ENCODE measurements at places on chromosomes 2 and 18.

- DNase-seq, result peak; percentile 64
Measured at GRCh38 chr18:13136904-13137669, 81.5 kb upstream of the LDLRAD4 start.

DNA sequence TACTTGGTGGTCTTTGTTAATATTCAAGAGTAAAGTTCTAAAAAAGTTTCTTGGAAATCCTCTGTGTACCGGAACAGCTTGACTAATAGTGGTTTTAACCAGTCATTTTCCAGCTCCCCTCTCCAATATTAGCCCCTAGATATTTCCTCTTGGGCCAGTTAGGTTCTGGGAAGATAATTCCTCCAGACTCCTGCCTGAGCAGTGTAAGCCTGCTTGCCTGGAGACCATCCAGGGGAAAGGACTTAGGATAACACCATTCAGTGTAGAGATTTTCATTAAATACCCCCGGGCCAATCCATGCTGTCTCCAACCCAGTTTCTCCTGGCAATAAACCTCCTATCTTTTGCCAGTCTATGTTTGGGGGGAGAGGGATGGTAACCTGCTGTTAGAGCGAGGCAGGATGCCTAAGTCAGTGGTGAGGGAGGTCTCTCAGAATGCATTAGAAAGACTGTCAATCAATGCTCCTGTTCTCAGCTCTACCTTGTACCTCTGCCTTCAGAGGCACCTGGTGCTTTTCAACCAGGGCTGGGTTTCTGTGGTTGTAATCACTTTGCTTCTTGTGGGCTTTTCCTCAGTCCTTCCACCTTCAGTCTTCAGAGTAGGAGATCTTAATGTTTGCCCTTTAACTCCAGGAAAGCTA, 186.4 kb downstream of the RNF152 start:
- DNase-seq, result no peak

DNA sequence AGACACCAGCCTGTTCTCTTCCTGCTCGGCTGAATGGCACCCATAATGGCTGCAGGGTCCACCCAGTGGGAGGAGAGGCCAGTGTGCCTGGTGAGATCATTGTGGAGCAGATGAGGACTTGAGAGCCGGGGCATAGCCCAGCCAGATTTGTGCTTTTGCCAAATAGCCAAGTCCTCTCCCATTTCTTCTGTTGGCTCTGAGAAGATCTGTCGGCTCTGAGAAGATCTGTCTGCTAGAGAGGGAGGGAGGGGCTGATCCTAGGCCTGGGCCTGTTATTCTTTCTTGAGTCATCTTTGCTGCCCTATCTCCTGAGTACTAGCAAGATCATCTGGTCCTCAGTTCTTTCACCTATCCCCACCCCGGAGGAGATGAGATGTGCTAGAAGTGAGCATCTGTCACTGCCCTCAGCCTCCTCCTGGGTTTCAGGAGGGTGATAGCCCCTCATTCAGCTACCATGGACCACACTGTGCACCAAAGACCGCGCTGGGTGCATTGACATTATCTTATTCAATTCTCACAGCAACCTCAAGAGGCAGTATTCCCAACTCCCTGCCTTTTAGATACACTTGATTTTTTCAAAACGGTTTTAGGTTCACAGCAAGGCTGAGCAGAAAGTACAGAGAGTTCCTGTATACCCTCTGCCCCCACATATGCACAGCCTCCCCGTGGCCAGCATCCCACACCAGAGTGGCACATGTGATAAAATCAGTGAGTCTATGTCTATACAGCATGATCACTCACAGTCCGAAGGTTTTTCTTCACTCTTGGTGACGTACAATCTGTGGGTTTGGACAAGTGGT, 98.6 kb downstream of the CAPN13 start:
- no peak for DNase-seq

DNA sequence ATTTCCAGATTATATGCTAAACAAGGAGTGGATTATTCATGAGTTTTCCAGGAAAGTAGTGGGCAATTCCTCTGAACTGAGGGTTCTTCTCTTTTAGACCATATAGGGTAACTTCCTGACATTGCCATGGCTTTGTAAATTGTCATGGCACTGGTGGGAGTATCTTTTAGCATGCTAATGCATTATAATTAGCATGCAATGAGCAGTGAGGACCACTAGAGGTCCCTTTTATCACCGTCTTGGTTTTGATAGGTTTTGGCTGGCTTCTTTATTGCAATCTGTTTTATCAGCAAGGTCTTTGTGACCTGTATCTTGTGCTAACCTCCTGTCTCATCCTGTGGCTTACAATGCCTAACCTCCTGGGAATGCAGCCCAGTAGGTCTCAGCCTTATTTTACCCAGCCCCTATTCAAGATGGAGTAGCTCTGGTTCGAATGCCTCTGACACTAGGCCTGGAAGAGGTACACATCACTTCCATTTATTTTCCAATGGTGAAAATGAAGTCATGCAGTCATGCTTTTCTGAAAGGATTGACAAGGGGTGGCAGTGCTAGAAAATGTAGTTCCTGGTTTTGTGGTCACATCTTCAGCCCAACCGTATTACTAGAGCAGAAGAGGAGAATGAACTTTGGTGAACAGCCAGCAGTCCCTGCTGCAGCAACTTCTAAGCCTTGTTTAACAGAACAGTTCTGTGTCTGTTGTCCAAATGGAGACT, 26.6 kb upstream of the ITGA4 start:
- DNase-seq, result no peak

DNA sequence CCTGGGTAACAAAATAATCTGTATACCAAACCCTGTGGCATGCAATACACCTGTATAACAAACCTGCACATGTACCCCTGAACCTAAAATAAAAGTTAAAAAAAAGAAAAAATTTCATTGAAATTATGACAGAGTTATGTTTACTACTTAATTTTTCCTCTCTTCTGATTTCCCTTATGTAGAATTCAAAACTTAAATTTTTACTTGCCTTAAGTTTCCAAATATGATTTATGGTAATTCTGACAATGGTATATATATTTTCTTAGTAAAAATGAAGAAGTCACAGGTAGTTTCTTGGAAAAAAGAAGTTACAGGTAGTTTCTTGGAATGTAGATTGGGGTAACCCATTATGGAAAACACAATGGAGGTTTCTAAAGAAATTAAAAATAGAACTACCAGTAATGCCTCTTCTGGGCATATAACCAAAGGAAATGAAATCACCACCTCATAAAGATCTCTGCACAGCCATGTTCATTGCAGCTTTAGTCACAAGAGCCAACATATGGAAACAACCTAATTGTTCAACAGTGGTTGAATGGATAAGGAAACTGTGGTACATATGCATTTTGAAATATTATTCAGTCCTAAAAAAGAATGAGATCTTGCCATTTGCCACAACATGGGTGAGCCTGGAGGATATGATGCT, 164.9 kb downstream of the BABAM2 start:
- DNase-seq, result no peak

DNA sequence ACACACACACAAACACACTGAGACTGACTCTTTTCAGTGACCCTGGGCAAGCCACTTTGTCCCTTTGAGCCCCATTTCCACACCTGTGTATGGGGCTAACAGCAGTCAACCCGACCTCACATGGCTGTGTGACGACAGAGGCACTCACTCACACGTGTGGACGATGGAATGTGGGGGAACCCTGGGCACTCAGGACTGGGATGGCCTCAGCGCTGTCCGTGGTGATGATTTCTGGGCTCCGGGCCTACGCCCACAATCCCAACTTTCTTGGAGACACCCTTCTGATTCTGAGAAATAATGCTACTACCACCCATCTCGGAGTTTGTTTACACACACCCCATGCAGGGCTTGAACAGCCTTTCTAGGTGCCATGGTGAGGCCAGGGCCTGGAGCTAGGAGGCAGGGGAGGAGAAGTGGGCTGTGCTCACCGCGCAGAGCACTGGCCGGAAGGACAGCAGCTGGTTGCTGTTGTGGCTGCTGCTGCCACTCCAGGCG, 1.5 kb downstream of the CRYBA2 start:
- DNase-seq, result no peak

GRCh38 chr2:235793163-235793752, 299.4 kb downstream of the AGAP1 start:
- DNase-seq, result no peak

- no peak for DNase-seq
Measured at GRCh38 chr2:98378901-98379300, 32.6 kb downstream of the CNGA3 start.

DNA sequence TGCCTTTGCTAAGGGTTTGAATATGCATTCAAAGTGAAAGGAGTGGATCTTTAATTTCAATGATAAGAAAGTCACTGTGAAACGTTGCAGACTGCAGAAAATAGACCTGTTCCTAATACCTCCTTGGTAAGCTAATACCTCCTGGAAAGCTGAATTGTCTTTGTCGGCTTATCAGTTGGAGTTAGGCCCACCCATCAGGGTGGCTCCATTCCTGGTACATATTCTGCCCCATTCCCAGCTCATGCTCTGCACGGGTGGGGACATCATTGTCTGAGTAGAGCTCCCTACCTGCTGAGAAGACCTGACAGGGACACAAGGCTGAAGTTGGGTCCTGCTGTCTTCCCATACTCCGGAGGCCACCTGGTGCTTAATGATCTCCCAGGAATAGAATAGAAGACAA, 203.3 kb downstream of the EN1 start:
- no peak for DNase-seq
